COR-L47 (cell line): ENCODE measurements at places on chromosomes 6 and 20.

DNA sequence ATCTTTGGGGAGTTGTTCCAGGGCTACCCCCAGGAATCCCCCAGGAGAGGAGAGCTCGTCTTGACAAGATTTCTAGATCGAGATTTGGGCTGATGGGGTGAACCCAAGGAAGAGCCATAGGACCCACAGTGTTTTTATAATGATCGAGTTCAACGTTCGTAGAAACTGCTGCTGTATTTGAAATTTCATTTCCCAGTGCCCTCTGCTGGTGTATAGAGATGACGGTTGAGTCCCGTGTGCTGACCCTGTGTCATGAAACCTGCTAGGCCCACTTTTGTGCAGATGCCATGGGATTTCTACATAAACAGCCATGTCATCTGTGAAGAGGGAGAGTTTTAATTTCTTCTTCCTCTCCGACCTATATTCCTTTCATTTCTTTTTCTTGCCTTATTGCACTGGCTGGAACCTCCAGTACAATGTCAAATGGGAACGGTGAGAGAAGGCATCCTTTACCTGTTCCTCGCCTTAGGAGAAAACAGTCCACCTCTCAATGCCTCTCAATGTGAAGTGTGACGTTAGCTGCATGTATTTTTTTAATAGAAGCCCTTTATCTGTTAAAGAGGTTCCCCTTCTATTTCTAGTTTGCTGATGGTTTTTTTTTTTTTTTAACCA, 28.6 kb upstream of the NTSR1 start:
- DNase-seq: no peak

DNA sequence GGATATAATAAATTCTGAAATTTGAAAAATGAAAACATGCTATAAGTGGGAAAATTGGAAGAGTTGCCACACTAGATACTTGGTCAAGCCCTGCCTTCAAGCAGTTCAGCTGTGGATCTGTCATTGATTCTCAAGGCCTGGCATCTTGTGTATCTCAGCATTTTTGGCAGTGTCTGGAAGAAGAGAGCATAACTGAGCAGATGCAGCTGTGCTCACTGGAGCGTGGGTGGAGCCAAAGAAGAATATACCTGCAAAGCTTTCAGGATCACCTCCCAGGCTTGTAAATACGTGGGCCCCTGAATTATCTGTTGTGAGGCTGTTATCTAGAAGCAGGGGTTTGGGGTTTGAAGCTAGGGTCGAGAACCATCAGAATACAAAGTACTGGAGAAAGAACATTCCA, 31.3 kb upstream of the CHD6 start:
- DNase-seq: peak; percentile 76

DNA sequence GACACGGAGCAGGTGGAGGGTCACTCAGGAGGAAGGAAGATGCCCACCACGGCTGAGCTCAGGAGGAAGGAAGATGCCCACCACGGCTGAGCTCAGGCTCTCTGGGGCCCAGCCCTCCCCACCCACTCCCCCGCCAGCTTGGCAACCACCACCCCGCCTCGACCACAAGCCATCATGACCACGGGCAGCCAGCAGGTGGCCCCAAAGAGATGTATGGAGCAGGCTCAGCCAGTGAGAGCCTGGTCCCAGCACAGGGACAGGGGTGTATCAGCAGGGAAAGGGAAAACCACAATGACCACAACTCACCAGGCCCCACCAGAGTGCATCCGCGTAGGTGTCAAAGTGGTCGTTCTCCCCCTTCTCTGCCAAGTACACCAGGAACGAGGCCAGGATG, 30.4 kb downstream of the KCNQ2 start:
- peak; percentile 56 for DNase-seq

DNA sequence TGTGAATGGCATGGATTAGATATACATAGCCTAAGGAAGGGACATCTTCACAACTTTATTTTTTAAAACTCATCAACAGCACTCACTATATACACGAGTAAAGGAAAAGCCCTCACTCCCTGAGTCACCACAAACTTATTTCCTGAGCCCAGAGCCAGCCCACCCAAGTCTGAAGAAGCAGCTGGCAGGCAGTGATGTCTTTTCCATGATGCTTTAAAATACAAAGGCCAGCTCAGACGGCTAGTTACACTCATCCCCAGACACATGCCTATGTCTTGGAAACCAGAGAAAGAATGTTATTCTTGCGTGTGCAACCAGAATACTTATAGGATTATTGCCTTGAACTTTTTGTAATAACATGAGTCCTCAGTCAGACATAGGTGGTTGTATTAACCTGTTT, 114.4 kb downstream of the ADGRG6 start:
- DNase-seq: no peak

DNA sequence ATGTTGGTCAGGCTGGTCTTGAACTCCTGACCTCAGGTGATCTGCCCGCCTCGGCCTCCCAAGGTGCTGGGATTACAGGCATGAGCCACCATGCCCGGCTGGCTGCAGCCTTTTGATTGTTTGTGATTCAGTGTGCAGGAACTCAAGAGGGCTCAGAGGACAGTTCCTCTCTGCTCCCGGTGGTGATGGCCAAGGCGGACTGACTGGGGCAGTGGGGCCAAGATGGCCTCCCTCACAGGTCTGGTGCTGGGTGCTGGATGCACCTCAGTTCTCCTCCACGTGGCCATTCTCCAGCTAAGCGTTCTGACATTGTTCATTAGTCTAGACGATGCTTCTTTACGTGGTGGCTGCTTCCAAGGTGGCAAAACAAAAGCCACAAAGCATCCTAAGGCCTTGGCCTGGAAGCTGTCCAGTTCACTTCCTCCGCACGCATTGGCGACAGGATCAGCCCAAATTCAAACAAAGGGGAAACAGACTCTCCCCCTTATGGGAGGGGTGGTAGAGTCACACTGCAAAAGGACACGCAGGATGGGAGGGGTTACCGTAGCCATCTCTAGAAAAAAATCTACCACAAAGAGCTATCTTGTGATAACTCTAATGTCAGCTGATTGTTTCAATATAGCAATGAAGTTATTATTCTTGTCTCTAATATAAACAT, 146.9 kb downstream of the FOXC1 start:
- peak; percentile 74 for DNase-seq

GRCh38 chr6:33960345-33961313, 156.8 kb upstream of the MLN start:
- no peak for DNase-seq

GRCh38 chr6:145603424-145603833, 131.9 kb downstream of the EPM2A start:
- DNase-seq: no peak

DNA sequence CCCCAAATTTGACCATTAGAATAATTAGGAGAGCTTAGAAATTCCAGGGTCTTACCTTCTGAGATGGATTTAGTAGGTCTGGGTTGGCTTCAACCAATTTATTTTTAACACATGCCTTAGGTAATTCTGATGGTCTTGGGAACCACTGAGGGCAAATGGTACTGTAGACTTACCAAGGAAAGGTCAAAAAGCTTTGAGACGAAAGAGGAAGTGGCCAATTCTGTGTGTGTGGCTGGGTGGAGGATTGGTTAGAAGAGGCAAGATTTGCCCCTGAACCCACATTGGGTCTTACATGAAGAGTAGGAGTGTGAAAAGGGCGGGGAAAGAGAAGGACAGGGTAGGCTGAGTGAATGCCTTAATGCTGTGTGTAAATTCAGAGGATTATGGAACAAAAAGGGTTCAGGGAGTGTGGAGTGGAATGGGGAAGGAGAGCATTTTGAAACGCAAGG, 2.7 kb downstream of the ITCH start:
- DNase-seq: no peak

- DNase-seq: no peak
Measured at GRCh38 chr20:37393863-37394542, 48.1 kb downstream of the SRC start.

DNA sequence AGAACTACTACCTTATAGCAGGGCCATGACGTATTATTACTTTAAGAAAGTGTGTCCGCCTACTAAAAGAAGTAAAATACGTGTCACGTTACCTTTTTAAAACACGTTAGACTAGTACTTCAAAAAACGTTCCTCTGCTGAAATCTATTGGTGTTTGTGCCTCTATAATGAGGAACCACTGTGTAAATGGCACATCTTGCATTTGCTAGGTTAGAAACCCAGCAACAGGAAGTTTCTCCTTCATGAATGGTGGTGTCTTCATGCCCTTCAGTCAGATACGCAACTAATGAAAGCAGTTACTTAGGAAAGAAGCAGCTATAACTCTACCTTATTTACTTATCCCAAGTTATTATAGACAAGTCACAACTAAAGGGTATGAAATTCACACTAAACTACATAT, 343.5 kb downstream of the RNGTT start:
- DNase-seq: no peak

- DNase-seq: no peak
Measured at GRCh38 chr6:16653226-16653625, 108.0 kb downstream of the ATXN1 start.

DNA sequence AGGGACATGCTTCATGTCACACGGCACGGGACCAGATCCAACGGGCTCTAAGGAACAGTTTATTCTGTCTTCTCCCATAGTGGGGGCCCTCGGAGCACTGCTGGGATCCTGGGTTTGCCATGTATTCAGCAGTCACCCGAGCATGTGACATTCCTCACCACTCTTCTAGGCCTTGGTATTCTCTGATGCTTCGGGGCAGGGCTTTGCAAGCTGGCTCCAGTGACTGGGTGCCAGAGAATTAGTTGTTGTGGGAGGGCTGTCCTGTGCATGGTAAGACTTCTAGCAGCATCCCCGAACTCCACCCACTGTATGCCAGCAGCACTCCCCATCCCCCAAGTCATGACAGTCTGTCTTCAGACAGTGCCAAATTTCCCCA, 5.4 kb downstream of the CCN5 start:
- DNase-seq: peak; percentile 33

GRCh38 chr20:37936041-37936440, 33.1 kb downstream of the VSTM2L start:
- DNase-seq: no peak

DNA sequence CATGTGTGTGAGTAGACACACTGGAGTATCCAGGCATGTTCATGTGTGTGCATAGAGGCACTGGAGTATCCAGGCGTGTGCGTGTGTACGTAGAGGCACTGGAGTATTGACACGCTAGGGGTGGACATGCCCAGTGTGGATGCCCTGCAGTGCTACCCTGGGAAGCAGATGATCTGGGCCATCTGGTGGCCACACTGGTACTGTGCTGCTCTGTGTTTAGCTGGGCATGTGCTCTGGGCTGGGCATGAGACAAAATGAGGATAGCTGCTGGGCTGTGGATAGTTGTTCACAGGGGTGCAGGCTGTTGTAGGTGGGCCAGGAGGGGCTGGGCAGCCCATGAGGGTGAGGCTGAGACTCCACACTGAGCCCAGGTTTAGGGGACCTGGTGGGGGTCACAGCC, 24.0 kb upstream of the NPBWR2 start:
- DNase-seq: no peak

GRCh38 chr6:82629921-82630320, 266.3 kb downstream of the TPBG start:
- no peak for DNase-seq

- no peak for DNase-seq
Measured at GRCh38 chr6:73879501-73880293, 183.7 kb downstream of the CD109 start.

- no peak for DNase-seq
Measured at GRCh38 chr6:142926494-142927270, 18.3 kb downstream of the HIVEP2 start.

- DNase-seq: peak; percentile 26
Measured at GRCh38 chr6:10033223-10033829, 381.5 kb downstream of the TFAP2A start.

DNA sequence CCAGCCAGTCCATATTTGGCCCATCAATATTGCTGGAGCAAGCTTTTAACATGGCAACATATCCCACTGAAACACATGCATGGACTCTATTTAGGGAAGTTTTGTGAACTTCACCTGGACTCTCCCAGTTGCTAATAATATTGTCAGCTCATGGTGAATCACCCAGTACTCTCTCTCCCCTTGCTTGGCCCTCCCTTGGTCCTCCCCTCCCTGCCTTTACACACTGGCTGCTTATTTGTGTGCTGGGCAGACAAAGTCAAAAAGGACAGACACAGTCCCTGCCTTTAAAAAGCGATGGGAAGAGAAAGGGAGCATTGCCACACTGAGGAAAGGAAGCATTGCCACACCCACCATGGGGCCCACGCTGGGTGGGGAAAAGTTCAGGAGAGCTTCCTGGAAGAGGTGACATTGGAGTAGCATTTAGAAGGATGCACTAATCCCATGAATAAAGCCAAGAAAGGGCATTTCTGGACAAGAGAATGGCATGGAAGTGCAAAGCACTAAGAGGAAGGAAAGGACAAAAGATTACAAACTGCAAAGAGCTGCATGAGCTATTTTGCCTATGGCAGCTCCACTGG, 143.4 kb upstream of the EXOC2 start:
- no peak for DNase-seq

GRCh38 chr6:127136786-127137185, 18.3 kb downstream of the RSPO3 start:
- DNase-seq: no peak

- no peak for DNase-seq
Measured at GRCh38 chr6:6711832-6712448, 123.4 kb downstream of the LY86 start.

DNA sequence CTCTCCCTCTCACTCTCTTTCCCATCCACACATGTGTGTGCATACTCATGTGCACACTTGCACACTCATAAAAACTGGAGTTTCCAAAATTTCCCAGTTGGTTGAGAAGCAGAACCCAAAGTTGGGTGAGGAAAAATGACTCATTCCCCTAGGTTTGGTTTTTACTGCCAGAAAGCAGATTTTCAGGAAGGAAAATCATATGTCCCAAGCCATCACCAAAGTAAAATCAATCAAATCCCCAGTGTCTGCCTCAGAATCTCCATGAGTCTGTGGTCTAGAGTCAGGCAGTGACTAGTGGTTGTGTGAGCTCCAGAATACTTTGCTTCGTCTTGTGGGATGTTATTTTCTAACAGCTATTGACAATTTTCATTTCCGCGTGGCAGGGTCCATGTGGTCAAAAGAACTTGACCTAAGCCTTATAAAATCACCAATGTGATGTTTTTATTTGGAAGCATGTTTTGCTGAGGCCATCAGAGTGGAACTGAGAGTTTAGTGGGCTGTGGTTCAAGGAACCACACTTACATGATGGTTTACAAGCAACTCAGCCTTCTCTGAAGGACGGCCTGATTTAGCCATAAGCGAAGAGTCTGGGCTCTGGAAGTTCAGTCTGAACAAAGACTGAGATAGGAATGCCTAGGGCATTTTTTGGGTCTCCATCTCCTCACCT, 81.9 kb upstream of the CCN6 start:
- no peak for DNase-seq

- DNase-seq: no peak
Measured at GRCh38 chr6:99458319-99458718, 33.2 kb upstream of the PNISR start.
